Lower lobe of right lung (tissue), 2 donors: ENCODE measurements at places on chromosomes 5 and 9. TPM values are rescaled to one million over a fixed set of nuclear protein-coding genes. Genes with fewer than 3 reads are reported as not detected.

The SH3PXD2B gene
- 49.8 TPM for total RNA-seq

DNA sequence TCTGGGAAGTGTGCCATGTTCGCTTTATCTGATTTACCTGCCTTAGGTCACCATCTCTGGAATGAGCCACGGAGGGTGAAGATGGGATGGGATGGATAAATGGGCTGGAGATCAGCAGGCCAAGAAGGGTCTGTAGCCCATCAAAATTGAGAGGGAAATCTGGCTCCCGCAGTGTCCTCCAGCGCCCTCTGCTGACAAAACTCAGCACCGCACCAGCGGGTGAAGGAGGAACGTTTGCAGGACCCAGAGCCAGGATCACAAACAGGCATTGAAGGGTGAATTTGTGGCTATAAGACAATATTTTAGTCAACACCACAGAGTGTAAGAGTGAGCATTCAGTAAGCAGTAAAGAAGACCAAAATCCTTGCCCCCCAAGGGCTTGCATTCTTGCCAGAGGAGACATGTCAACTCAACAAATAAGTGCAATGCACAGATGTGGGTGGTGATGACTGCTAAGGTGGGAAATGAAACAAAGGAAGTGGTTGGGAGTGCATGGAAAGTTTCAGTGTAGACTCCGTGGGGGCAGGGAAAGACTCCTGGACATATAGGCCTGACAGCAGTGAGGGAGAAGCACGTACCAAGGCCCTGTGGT is 124.4 kb downstream of the TENT4A start:
- no peaks in the 10 kb centered on the region for H3K4me1 ChIP-seq
- H3K27me3 ChIP-seq = no peaks in the 10 kb centered on the region
- H3K36me3 ChIP-seq = no peaks in the 10 kb centered on the region
- H3K4me3 ChIP-seq = no peak overlapping the region
- no peak overlapping the region for H3K27ac ChIP-seq

DNA sequence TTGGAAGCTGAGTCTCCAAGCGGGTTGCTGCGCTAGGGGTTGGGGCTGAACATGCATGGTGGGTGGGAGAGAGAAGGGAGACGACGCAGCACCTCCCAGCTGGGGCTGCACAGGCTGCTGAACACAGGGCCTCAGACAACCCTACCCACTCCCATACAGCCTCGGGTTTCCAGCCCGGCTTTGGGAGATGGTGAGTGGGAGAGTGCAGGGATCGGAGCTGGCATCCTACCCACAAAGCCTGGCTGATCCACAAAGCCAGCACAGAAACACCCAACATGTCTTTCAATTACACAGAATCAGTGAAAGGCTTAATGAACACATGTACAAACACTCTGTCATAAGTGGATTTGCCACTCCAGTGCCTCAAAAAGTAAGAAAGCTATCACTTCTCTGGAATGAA is 64.8 kb downstream of the NSG2 start:
- H3K4me1 ChIP-seq = no peaks in the 10 kb centered on the region
- H3K27me3 ChIP-seq = peaks cover 7% of the 10 kb centered on the region
- H3K36me3 ChIP-seq = no peaks in the 10 kb centered on the region
- DNase-seq = no peak

- H3K27me3 ChIP-seq = peaks cover 7% of the 10 kb centered on the region
- H3K27ac ChIP-seq = no peak overlapping the region
- H3K4me1 ChIP-seq = no peaks in the 10 kb centered on the region
These were observed 34.2 kb downstream of the HTR4 start for GRCh38 chr5:148620091-148620490.

The TMEM232 gene
- total RNA-seq = 11.4 TPM

- H3K4me3 ChIP-seq = no peak overlapping the region
- H3K4me1 ChIP-seq = peaks cover 6% of the 10 kb centered on the region
- no peak overlapping the region for H3K27ac ChIP-seq
- H3K36me3 ChIP-seq = no peaks in the 10 kb centered on the region
- no peaks in the 10 kb centered on the region for H3K27me3 ChIP-seq
- no peak for DNase-seq
These were observed 206.6 kb downstream of the PALM2AKAP2 start for GRCh38 chr9:109986521-109986991.

- no peak for DNase-seq
- peaks cover 6% of the 10 kb centered on the region for H3K4me1 ChIP-seq
- H3K27me3 ChIP-seq = no peaks in the 10 kb centered on the region
- H3K27ac ChIP-seq = no peak overlapping the region
- no peak overlapping the region for H3K4me3 ChIP-seq
These were observed 29.7 kb upstream of the AUH start for GRCh38 chr9:91391412-91391811.

The DIRAS2 gene
- not detected for total RNA-seq

GRCh38 chr9:121561385-121562222 is 62.0 kb upstream of the GGTA1 start:
- DNase-seq = no peak
- no peaks in the 10 kb centered on the region for H3K27me3 ChIP-seq
- peaks cover 24% of the 10 kb centered on the region for H3K4me1 ChIP-seq
- no peak overlapping the region for H3K4me3 ChIP-seq

DNA sequence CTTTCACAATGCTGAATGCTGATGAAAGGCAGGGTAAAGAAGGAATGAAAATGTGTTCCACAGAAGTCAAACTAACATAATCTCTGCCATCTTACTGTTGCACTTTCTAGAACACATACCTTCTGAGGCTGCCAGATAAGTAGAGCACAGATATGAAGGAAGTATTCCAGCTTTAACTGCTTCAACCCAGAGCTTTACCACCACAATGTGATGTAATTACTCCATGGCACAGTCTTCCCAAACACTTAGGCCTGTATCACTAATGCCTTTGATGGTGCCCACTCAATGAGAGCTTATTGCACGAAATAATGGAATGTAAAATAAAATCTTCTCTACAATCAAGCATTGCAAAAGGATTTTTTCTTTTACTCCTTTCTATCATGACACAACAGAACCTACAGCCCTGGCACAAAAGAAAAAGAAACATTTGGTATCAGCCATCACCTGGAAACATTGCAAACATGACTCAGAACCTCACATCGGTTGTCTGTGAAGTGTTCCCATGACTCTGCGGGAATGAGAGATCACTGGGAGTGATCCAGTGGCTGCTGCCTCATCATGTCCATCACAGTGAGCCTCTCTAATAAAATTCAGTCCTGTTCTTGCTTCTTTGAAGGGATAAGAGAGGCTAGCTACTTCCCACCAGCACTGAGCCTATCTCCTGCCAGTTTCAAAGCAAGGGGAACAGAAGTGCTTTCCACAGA is 385.8 kb downstream of the EFNA5 start:
- no peak overlapping the region for H3K4me3 ChIP-seq
- H3K36me3 ChIP-seq = no peaks in the 10 kb centered on the region
- no peak overlapping the region for H3K27ac ChIP-seq
- no peaks in the 10 kb centered on the region for H3K27me3 ChIP-seq
- H3K4me1 ChIP-seq = no peaks in the 10 kb centered on the region

DNA sequence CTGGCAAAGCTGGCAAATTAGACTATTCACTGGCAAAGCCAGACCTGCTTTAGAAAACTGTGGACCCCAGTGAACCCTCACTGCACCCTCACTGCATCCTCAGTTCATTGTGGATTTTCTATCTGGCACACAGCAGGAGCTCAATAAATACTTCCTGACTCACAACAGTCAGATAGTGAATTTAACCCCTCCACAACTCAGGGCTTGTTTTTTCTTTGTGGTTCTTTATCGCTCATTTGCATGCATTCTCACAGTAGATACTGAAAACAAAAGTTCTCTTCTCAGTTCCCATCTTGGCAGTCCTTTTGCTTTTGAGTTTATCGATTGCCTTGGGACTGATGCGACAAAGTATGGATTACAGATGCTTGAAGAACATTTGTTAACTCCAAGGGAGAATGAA is 99.8 kb downstream of the ACTL7B start:
- no peak overlapping the region for H3K4me3 ChIP-seq
- H3K27me3 ChIP-seq = no peaks in the 10 kb centered on the region
- no peak overlapping the region for H3K27ac ChIP-seq
- H3K4me1 ChIP-seq = no peaks in the 10 kb centered on the region

DNA sequence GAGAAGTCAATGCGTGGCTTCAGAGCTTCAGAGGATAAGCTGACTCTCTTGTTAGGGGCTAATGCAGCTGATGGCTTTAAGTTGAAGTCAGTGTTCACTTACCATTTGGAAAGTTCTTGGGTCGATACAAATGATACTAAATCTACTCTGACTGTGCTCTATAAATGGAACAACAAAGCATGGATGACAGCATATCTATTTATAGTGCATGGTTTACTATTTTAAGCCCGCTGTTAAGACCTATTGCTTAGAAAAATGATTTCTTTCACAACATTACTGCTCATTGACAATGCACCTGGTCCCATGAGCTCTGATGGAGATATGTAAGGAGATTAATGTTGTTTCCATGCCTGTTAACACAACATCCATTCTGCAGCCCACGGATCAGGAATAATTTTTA is 435.7 kb downstream of the MAT2B start:
- no peak overlapping the region for H3K4me3 ChIP-seq
- no peaks in the 10 kb centered on the region for H3K4me1 ChIP-seq
- no peak overlapping the region for H3K27ac ChIP-seq

The CCL27 gene
- total RNA-seq = not detected

GRCh38 chr9:7973123-7973522 is 173.5 kb upstream of the DMAC1 start:
- peaks cover 5% of the 10 kb centered on the region for H3K4me1 ChIP-seq

The RNF183 gene
- total RNA-seq = not detected

- no peak overlapping the region for H3K4me3 ChIP-seq
- H3K4me1 ChIP-seq = no peaks in the 10 kb centered on the region
- no peak overlapping the region for H3K27ac ChIP-seq
- H3K36me3 ChIP-seq = no peaks in the 10 kb centered on the region
These were observed 93.6 kb downstream of the COL23A1 start for GRCh38 chr5:178496642-178497041.

DNA sequence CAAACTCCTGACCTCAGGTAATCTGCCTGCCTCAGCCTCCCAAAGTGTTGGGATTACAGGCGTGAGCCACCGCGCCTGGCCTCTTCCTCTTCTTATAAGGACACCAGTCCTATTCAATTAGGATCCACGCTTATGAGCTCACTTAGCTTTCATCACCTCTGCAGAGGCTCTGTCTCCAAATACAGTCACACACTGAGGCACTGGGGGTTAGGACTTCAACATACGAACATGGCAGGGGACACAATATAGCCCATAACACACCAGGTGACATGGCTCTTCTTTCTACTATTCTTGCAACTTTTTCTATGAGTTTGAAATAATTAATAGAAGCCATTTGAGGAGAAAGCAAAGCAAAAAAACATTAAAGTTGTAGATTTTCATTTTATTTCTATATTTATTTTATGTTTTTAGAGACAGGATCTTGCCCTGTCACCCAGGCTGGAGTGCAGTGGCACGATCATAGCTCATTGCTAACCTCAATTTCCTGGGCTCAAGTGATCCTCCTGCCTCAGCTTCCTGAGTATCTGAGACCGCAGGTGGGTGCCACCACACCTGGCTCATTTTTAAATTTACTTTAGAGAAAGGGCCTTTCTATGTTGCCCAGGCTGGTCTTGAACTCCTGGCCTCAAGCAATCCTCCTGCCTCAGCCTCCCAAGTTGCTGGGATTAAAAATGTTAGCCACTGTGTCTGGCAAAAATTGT is 6.0 kb upstream of the PRRT1B start:
- H3K4me1 ChIP-seq = no peaks in the 10 kb centered on the region
- H3K27me3 ChIP-seq = peaks cover 5% of the 10 kb centered on the region
- H3K27ac ChIP-seq = no peak overlapping the region
- H3K36me3 ChIP-seq = no peaks in the 10 kb centered on the region
- no peak overlapping the region for H3K4me3 ChIP-seq
- DNase-seq = no peak

The PCDHA6 gene
- total RNA-seq = 0.50 TPM

- H3K27me3 ChIP-seq = no peaks in the 10 kb centered on the region
- DNase-seq = no peak
- H3K36me3 ChIP-seq = no peaks in the 10 kb centered on the region
- H3K27ac ChIP-seq = no peak overlapping the region
These were observed 32.9 kb downstream of the TRPC7 start for GRCh38 chr5:136332223-136333015.

GRCh38 chr9:127884976-127885490 is 7.6 kb upstream of the AK1 start:
- peaks cover 8% of the 10 kb centered on the region for H3K4me1 ChIP-seq
- H3K27me3 ChIP-seq = no peaks in the 10 kb centered on the region
- DNase-seq = no peak
- H3K4me3 ChIP-seq = no peak overlapping the region
- peak overlapping the region; percentile 31 for H3K27ac ChIP-seq

DNA sequence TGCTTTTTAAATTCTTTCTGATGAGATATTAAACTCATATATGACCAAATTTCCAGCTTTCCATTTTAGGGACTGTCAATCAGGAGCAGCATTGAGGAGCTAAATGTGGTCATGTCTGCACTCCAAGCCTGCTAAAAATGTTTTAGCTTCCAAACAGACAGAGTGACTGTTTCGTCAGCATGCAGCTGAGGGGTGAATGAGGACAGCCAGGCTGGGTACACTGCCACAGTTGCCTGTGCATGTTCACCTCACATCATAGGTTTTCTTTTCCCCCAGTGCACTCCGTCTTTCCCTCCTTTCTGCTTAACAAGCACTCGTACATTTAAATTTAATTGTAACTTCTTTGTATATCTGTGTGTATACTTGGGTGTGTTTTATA is 138.1 kb downstream of the ARRDC3 start:
- no peaks in the 10 kb centered on the region for H3K27me3 ChIP-seq
- no peaks in the 10 kb centered on the region for H3K4me1 ChIP-seq
- H3K27ac ChIP-seq = no peak overlapping the region
- H3K4me3 ChIP-seq = no peak overlapping the region

DNA sequence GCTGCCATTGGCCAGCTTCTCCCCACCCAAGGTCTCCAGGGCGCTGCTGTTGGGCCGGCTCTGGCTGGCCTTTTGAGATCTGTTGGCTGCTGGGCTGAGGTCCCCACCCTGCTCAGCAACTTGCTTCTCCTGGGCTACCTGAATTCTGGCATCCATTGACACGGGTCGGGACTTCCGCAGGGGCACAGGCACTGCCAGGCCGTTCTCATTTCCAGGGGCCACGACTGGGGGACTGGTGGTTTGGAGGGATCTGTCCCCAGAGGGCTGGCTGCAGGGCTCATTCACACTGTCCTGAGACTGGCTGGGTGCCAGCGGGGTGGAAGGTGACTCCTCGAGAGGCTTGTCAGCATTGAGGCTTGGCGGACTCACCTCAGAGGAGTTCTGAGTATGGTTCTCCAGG is 87.1 kb upstream of the FBXW11 start:
- H3K4me1 ChIP-seq = no peaks in the 10 kb centered on the region
- DNase-seq = no peak
- no peak overlapping the region for H3K27ac ChIP-seq
- no peak overlapping the region for H3K4me3 ChIP-seq
- peaks cover 77% of the 10 kb centered on the region for H3K36me3 ChIP-seq
- H3K27me3 ChIP-seq = no peaks in the 10 kb centered on the region

GRCh38 chr5:135740475-135740874 is 94.0 kb upstream of the SLC25A48 start:
- H3K4me3 ChIP-seq = no peak overlapping the region
- no peak for DNase-seq
- H3K27me3 ChIP-seq = no peaks in the 10 kb centered on the region
- no peak overlapping the region for H3K27ac ChIP-seq

The PDCD1LG2 gene
- total RNA-seq = 9.0 TPM

DNA sequence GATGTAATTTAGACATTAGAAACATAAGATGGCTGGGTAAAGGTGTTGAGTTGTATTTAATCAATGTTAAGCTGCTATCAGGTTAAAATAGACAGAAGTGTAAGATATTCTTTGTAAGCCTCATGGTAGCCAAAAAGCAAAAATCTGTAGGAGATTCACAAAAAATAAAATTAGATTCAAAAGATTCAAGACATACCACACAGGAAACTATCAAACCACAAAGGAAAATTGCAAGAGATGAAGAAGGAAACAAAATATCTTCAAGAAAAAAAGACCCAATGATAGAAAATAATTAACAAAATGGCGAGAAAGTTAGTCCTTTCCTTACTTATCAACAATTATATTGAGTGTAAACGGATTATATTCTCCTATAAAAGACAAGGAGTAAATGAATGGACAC is 15.3 kb downstream of the XRCC4 start:
- H3K36me3 ChIP-seq = no peaks in the 10 kb centered on the region
- DNase-seq = no peak
- no peak overlapping the region for H3K4me3 ChIP-seq
- no peaks in the 10 kb centered on the region for H3K27me3 ChIP-seq
- H3K4me1 ChIP-seq = no peaks in the 10 kb centered on the region
